ENCODE measurements at places on chromosomes 3 and 15.
A peak's percentile ranks its signal among the peaks of the same experiment; 100 is the strongest.

DNA sequence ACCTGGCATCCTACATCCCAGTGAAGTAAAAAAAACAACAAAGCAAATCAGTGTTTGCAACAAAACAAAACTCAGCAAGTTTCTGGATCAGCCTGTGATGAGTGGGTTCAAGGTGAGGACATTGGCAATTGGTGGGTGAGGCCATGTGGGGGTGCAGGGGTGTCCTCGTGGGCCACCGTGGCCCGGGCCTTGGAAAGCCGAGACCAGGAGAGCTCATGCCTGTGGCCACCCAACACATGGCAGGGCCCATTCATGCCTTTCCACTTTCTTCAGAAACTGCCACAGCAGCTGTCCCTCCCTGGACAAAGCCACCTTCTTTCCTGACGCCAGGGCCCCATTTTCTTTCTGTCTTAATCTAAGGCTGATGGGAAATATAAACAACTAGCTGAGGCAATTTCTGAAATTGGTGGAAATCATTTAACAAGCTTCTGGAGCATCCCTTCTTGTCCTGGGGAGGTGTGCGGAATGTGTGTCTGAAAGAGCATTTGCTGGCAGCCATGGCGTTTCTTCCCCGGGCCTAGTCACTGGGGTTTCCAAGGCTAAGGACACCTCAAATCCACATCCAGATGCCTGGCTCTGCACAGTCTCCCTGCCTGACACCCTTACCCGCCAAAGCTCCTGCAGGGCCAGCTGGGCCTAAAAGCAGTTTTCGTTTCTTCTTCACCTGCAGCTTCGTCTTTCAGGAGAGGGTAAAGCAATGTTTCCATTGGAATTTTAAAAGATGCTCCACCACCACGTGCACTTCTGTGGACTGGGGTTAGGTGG is 34.1 kb upstream of the SFMBT1 start:
- no peak for DNase-seq

DNA sequence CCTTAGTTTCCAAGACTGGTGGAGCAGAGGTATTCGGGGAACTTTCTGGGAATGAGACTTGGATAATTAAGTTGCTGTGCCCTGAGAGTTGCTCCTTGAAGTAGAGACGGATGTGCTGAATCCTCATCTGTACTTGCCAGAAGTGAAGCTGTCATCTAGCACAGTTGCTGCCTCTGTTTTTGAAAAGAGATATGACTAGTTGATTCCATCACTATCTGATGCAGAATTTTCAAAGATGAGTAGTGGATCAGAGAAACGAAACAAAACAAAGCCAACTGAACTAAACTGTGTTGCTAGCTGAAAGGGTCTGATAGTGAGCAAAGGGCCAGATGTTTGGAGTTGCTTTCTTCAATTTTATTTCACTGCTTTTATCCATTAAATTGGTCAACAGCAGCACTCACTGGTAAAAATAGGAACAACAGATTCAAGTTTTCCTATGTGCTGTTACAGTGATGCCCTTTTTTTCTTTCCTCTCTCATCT is 52.7 kb downstream of the MITF start:
- DNase-seq, result no peak

DNA sequence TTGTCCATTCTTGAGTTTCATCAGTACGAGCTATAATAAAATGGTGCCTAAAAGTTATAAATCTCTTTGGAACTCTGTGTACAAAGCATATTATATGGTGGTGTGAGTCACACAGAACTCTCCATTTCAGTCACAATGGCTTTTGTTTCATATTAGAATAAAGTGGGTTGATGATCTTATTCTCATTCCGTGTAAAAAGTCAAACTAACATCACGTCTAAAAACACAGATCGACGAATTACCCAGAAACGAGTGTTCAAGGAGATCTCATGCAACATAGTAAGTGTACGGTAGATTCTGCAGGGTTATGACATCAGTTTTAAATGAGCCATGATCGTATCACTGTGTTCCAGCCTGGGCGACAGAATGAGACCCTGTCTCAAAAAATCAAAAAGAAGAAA is 122.4 kb downstream of the FOXP1 start:
- no peak for DNase-seq

DNA sequence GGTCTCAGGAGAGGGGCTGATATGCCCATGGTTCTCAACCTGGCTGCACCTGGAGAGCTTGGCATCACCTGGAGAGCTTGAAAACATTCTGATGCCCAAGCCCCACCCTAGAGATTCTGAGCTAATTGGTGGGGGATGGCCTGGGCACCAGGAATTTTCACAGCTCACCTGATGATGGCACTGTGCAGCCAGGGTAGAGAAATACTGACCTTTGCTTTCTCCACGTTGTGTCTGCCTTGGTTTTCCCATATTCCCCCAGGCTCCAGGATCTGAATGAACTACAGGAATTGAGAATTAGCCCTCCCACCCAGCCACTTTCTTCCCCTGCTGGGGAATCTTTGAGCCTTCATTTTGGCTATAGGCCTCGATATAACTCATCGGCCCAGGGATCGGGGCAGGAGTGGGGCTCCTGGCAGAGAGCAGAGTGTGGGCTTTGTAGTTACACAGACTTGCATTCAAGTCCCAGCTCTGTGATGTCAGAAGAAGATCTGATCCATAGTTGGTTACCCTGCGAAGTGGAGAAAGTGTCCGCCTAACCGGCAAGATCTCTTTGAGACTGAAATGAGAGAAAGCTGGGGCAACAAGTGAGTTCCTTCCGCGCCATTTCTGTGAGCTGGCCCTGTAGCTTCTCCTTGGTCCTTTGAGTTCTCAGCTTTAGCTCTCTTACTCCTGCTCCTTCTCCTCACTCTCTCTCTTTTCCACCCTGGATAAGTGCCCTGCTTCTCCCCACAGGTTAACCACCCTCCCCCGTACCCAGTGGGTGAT is 33.1 kb upstream of the UBE2Q2 start:
- no peak for DNase-seq

DNA sequence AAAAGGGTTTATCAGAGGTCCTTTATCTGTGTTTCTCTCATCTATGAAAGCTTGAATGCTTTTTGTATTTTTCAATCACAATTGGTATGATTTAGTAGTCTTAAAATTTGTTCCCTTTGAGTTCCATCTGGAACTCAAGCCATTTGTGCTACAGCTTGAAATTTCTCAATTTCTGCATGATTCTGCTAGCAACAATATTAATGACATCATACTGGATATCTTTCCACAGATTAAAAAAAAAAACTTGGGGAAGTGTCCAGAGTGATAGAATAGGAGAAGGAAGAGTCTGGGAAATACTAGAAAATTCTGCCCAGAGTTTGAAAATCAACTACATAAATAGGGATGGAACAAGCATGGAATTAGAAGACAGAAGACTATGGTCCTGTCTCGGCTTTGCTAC is 9.3 kb upstream of the FBN1 start:
- DNase-seq, result no peak

GRCh38 chr15:64191971-64192830 is 29.4 kb upstream of the PPIB start:
- DNase-seq, result no peak

GRCh38 chr3:51269466-51269865 is 115.6 kb upstream of the MANF start:
- no peak for DNase-seq

DNA sequence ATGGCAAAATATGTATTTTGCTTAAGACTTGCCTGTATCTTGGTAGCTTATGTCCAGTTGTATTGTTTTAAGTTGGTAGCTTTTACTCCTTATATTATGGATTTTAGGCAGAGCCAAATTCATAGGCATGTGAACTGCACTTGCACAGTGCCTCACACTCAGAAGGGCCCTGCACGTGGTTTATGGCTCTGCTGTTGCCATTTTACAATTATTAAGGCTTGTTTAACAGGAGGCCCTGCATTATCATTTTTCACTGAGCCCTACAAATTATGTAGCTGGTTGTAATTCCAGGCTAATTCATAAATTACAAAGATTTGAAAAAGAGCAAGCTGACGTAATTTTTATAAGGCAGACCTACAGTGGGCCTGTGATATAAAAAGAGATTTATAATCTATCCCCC is 537.6 kb upstream of the UBE2E2 start:
- no peak for DNase-seq

DNA sequence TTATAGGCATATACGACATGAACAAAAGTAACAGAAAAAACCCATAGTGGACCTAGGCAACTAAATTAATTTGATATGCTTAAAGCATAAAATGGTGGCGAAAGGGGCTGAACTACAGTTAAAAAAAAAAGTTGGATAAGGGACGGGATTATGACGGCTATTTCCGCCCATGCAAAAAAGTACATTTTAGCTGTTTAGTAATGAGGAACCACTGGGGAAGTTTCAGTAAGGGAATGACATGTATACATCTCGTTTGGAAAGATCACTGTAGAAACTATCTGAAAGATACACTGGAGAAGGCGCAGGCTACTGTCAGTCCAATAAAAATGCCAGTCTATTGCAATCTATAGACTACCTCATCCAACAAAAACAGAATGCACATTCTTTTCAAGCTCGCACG is 65.6 kb downstream of the ZNF148 start:
- no peak for DNase-seq

- DNase-seq, result no peak
Observed at GRCh38 chr3:184795522-184796190, 16.3 kb upstream of the VPS8 start.

GRCh38 chr15:66956672-66957430 is 108.6 kb upstream of the SMAD3 start:
- DNase-seq, result no peak

DNA sequence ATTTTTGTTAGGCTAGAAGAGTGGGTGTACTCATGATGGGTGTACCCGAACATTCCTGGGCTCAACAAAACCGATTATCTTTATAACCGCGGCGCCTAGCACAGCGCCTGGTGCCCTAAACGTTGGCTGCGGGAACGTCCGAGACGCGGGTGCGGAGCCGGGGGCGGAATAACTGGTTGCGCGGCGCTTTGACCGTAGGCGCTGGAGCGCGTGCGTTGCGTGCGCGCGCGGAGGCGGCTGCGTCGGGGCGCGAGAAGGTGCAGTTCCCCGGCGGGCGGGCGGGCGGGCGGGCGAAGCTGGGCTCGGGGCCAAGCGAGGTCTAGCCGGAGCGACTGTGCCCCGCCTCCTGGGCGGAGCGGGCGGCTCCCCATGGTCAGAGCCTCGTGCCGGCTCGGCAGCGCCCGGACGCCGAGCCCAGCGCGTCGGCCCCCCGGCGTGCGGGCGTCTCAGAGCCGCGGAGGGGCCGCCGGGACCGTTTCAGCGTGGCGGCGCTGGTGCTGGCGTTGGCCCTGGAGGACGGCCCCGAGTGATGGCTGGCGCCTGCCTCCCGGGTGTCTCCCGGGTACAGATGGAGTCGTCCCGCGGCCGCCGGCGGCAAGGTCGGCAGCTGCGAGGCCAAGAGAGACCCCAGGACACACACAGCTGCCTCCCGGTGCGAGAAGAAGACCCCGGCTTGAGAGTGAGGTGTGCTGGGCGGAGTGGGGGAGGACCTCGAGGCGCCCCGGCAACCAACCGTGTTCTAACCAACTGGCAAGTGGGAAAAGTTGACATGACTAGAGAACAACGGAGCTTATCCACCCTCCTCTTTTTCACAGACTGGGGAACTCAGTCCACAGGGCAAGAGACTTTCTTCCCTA is at the start of gene PLAAT1:
Gene PLAAT1 (plus strand): TSS at position 373 of the 857 bp plus-strand sequence. CDS start 14,429 bp downstream, outside the sequence.
- DNase-seq, result peak; percentile 2

- no peak for DNase-seq
Observed at GRCh38 chr3:58041182-58041825, 33.1 kb downstream of the FLNB start.

- no peak for DNase-seq
Observed at GRCh38 chr15:69830876-69831275, 266.8 kb downstream of the TLE3 start.

DNA sequence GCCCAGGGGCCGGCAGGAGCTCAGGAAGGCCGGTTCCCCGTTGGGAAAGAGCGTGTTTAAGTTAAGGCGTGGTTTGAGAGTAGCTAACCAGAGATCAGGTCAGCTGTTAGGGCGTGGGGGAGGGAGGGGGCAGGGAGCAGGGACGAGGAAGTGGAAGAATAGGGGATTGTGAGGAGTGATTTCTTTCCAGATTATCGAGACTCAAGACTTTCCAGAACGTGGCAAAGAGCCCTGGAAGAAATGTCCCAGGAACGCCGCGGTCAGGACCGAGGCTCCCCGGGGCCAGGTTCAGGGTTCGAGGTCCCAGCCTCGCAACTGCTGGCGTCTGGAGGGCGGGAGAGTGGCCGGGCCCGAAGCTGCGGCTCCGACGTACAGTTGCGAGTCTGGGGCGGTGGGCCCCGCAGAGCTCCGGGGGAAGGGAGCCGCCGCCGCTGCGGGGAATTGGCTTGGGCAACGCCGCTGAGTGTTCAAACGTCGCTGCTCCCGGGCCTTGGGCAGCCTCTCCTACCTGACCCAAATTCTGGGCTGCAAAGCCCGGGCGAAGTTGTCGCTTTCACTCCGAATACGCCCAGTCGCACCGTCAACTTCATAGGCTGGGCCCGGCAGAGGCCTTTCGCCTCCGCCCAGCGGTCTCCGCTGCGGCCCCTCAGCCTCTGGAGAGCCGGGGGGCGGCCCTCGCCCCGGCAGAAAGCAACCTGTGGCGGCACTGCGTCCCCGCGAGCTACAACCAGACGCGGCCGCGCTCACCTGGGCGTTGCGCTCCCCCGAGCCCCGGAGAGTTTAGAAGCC is 9.5 kb downstream of the ISL2 start:
- DNase-seq, result no peak

DNA sequence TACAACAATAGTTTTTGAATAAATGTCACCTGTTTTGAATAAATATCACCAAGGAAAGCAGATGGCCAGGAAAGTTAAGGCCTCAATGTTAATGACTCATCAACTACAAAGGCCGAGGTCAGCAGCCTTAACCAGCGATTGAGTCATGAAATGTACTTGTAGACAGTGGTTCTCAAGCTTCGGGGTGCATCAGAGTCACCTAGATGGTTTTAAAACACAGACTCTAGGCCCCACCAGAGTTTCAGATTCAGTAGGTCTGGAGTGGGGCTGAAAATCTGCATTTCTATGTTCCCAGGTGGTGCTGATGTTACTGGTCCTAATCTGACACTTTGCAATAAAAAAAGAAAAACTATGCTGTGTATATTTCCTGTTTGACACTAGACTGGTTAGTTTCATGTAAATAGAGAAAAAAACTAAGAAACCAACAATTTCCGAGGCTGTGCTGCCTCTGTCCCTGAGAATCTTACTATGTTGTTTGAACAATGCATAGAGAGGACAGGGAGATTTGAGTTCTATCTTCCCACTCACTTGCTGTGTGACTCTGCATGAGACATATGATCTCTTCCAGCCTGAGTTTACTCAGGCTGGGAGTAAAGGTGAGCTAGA is 9.8 kb downstream of the RAB27A start:
- DNase-seq, result peak; percentile 47

All from stimulated activated CD4-positive, alpha-beta T cell treated with anti-CD3 and anti-CD28 coated beads, Interleukin-15, amount 100 ng/mL, for 48 hours (primary cell).